NCI-H69 (cell line): ENCODE measurements at places on chromosomes 7 and 10.
A peak's percentile ranks its signal among the peaks of the same experiment; 100 is the strongest.

DNA sequence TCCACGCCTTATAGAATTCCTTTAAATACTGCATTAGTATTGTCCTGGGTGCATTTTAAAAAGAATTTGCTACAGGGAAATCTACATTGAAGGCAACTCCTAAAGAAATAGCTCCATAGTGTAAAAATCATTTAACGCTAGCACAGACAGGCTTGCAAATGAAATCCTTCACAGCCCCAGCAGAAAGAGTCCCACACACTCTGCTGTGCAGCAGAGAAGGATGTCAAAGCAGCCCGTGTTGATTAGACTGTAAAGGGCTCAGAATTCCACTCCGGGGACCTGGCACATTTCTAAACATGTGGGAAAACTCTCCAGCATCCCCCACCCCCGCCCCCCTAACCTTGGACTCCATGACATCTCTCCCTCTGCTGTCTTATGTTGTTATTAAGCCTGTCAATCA lies 176.8 kb downstream of the CALN1 start:
- no peak for DNase-seq

DNA sequence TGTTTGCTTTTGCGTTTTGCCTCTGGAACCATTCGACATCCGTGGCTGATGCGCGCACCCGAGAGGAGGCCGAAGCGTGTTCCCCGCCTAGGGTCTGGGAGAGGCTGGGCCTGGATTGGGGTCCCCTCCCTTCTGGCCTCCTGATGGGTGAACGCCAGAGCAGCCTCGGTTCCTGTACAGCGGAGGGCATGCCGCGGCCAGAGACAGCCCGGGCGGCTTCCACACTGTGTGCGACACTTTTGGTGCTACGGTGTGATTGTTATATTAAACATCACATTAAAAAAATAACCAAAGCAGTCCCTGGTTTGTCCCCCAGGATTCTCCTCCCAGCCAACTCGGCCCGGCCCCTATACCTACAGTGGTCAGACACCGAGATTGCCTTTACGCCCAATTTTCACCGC lies 3.7 kb upstream of the HOXA7 start:
- DNase-seq, result peak; percentile 40

- DNase-seq, result no peak
These were observed 12.0 kb downstream of the LARP4B start for GRCh38 chr10:919481-919880.

- DNase-seq, result no peak
These were observed 637.8 kb upstream of the VSTM2A start for GRCh38 chr7:53904355-53904754.

DNA sequence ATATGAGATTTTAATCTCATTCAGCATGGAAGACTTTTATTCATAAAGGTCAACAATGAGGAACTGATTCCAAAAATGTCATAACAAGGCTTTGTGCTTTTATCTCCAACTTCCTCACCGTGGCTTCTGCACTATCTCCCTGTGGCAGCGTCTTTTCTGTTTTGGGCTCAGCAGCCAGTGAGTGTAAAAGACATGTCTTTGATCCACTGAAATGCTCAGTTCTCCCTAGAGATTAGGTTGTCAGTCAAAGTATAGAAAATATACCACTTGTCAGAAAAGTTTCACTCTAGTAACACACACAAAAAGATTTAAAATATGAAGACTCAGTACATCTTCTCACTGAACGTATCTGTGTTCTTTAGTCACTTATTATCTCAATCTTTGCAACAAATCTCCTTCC lies 901.8 kb upstream of the ZWINT start:
- DNase-seq, result no peak

DNA sequence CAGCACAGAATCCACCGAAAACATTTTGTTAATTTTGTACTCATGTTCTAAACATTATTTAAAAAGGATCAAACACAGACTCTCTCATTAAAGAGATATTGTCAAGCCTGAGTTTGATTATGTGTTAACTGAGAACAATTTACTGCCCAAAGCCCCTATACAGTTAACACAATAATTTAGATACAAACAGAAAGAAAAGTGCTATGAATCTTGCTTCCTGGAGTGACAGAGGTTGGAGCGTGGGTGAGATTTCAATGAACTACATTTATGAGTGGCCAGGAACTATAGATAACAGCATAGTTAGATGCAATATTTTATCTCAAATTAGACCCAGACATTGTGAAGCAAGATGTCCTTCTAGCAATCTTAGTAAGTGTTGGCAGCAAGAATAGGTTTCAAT lies 448.9 kb upstream of the ETV1 start:
- DNase-seq, result no peak

GRCh38 chr7:141562972-141563371 lies 11.8 kb downstream of the AGK start:
- DNase-seq, result no peak

GRCh38 chr7:68147614-68148238 lies 1151.1 kb downstream of the TYW1 start:
- DNase-seq, result peak; percentile 72
